Liver (tissue), 10 donors: ENCODE measurements at places on chromosomes 2 and 18. TPM values are rescaled to one million over a fixed set of nuclear protein-coding genes. Genes with fewer than 3 reads are reported as not detected.
A peak's percentile ranks its signal among the peaks of the same experiment; 100 is the strongest.

MYO3B gene
- 0.05 TPM for total RNA-seq

TRIM54 gene
- total RNA-seq, result not detected

CDKL4 gene
- 0.25 TPM for total RNA-seq

DOK6 gene
- 1.1 TPM for total RNA-seq

R3HDM1 gene
- 10.0 TPM for total RNA-seq

VPS54 gene
- 19.8 TPM for total RNA-seq

LDLRAD4 gene
- 15.6 TPM for total RNA-seq

DNA sequence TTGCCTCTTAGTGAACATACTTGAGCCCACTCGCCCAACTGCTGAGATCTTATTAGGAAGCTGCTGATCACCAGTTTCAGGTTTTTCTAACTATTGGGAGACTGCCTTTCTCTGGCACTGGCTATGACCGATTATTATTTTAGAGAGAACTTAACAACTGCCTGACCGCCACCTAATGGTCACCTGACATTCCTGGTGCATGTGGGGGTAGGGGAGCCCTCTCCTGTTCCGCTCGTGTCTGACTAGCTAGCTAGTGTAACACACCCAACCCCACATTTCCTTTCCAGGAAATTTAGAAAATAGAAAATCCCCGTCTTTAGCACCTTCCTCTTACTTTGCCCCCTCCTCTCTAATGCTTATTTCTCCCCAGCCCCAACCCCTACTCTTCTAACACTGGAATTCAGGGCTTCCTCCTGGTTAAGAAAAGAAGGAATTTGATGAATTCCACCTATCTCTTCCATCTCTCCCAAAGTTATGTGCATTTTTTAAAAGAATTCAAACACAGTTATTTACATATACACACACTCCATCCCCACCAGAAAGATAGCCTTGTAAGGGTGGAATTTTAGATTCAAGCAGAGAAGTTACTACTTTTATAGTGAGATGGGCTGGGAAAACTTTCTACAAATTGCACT is 19.4 kb upstream of the DNER start:
- no peak for DNase-seq

- DNase-seq, result no peak
Measured at GRCh38 chr18:2304378-2305175, 266.7 kb downstream of the METTL4 start.

DNA sequence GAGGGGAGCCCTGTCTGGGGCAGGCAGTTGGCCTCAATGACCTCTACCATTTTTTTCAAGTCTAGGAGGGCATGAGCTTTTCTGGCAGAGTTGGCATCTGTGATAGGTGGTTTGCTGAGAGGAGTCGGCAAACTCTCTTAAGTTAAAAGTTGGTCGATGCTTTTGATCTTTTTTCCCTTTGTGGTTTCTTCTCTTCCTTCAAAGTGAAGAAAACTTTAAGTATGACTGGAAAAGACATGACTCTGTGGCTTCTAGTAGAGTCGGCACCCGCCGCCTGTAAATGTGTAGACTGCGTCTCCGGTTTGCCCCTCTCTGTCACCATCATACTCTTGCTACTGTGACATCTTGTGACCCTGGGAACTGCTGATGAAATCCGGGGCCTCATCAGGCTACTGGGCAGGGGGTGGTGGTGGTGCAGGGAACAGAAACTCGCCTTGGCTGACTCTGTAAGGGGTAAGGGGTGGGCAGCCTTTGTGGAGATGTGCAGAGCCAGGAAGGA is 21.1 kb downstream of the INPP5D start:
- DNase-seq, result peak; percentile 32

DNA sequence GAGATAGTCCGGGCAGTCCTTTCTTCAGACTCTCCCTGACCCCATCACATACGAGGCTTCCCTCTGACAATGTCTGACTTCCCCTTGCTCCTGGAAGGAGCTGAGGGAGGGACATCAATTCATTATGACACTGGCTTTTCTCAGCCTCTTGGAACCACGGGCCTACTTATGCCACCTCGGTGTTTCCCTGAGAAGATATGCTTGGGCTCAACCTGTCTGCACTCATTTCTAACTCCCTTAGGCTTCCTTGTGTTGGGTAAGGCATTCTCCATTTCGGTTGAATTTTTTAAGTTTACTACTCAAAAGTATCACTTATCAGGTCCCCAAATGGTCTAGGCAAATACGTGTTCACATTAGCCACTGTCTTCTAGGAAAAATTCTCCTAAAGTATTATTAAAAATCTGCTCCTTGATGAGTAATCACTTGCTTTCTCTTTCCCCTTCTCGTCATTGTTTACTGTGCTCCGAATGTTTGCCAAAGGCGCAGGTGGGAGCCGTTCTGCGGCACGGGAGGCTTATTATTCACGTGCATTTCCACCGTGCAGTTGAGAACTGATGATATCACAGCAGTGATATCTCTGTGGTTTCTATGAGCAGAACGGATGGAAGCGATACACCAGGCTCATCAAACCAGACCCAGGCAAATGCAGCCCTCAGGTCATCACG is 33.1 kb downstream of the ARL4C start:
- DNase-seq, result no peak

- no peak for DNase-seq
Measured at GRCh38 chr18:3603421-3604234, 153.7 kb downstream of the TGIF1 start.

- DNase-seq, result no peak
Measured at GRCh38 chr18:47677952-47678351, 252.5 kb downstream of the SMAD2 start.

GRCh38 chr2:136221026-136221425 is 103.1 kb upstream of the CXCR4 start:
- DNase-seq, result no peak

DNA sequence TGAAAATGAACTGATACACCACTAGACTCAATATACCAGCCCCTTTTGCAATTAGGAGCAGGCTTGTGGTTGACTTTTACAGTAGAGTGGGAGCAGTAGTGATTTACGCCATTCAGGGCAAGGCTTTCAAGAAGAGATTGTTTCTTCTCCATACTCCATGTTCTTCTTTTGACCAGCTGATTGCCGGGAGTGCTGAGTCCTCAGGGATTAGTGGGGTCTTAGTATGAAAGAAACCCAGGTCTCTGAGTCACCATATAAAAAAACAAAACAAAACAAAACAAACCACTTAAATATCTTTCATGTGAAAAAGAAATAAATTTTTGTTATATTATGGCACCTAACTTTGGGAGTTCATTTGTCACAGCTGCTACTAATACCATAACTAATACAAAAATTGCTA is 465.6 kb upstream of the TRIB2 start:
- DNase-seq, result no peak

- DNase-seq, result no peak
Measured at GRCh38 chr2:227308784-227309183, 16.3 kb upstream of the MFF start.

DNA sequence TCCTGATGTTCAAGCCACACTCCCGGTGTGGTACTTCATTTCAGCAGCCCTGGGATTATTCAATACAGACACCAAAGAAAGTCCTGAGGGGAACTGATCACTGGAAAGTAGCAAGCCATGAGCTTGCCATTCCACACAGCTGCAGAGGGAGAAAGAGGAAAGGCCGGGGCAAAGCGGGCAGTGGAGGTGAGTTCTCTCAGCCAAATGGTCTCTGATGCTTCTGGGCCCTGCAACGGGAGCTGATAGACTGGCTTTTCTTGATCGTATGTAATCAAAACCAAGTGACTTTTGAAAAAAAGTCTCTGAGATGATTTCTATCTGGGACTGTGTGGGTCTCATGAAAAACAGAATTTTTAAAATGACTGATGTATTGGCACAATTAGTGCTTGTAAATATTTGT is 152.9 kb downstream of the ALPK2 start:
- no peak for DNase-seq

DNA sequence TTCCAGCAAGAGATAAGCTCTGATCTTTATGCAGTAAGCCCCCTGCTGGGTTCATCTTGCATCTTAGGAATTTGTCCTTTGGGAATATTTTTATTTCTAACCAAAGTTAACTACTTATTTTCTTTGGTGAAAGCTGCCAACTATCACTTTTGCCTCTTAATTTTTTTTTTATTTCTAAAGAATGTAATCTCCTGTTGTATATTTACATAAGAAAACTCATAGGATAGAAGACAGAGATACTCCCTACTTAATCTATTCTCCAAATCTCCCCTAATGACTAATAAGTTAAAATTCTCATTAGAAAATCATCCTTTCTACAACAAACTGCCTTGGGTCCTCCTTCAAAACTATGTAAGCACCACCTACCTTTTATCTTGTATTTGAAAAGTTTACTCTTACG is 612.2 kb upstream of the SLC39A10 start:
- no peak for DNase-seq

GRCh38 chr2:74619651-74620297 is 28.4 kb downstream of the M1AP start:
- DNase-seq, result no peak

DNA sequence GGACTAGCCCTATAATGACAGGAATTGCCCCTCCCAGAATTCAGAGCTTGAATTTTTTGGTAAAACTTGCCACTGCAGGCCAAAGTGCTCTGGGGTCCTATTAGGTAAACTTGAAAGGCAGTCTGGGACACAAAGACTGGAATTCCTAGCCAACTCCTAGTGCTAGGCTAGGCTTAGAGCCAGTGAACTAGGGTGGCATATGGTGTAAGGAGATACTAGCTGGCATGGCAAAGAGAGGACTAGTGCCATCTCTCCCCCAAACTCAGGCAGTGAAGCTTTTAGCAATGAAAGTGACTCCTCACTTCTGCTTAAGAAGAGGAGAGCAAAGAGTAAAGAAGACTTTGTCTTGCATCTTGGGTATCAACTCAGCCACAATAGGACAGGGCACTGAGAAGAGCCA is 410.5 kb upstream of the CNTNAP5 start:
- DNase-seq, result no peak

DNA sequence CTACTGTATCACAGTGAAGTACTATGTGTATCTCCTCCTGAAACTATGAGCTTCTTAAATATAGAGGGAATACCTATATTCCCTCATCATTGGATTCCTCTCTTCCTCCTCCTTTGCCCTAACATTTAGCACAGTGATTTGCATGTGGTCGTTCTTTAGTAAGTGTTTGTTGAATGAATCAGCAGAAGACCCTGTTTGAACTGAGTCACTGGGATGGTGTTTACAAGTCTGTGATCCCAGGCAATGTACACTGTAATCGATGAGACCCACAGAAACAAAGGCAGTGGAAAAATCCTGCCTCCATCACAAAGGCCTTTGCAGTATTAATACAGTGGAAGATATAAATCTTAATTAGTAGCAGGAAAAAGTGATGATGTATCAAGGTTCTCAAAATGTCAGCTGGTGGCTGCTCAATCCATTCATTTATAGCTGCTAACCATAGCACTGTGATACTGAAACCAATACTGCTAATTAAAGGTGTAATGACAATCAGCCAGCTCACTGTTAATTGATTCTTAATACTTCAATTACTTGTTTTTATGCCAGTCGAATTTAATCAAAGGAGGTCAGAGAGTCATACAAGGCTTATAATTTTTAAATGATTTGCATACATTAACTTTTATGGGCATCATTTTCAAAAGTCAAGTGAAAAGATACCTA is 20.8 kb upstream of the MYO3B start:
- no peak for DNase-seq

DNA sequence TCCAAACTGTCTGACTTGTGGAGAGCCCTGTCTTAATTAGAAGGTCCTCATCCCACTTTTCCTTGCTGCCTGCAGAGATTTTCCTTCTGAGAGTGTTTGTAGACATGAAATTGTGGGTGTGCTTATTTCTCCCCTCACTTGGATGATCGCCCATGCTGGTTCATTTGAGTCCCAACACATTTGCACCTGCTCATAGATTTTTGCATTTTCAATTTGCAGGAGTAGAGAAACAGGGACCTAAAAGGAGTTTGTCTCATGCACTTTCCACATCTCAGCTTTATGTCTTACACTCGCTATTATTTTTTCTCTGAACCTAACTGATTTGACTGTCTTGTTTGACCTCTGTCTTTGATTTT is 33.2 kb upstream of the FHL2 start:
- no peak for DNase-seq

DNA sequence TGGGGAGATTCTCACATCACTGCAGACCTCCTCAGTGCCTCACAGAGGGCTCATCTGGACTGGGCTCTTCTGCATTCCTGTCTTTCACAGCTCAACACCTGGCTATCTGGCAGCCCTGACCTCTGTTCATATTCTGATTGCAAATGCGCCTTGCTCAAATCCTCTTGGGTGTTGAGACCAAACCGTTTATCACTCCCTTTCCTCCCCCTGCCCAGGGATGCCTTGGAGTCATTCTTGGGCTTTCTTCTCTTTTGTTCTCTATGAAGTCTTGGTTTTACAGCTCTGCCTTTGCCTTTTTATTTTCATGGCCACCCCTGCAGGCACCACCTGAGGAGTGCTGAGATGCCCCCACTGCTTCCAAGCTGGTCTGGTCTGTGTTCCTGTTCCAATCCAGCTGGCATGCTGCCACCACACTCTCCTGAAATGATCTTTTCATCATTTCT is 26.3 kb downstream of the TUBB6 start:
- no peak for DNase-seq

DNA sequence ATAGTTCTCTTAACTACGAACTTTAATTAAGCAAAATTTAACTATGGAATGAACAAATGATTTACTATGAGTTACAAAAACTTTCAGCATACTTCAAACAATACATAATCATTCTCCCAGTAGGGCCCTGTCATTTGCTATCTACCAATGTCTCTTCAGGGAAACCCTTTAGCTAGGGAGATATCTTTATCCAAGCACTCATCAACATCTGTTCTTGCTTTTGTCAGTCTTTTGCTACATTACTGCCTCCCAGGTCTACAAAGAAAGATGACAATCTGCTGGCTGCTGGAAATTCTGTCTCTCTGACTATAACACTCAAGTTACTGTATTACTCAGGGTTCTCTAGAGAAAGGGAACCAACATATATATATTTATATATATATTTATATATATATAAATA is 1626.3 kb upstream of the CELF4 start:
- no peak for DNase-seq

GRCh38 chr2:152339556-152340286 is 4.7 kb downstream of the FMNL2 start:
- DNase-seq, result no peak

GRCh38 chr2:176242276-176242675 is 27.0 kb upstream of the MTX2 start:
- DNase-seq, result no peak

GRCh38 chr2:8599421-8600242 is 82.2 kb upstream of the ID2 start:
- DNase-seq, result no peak

DNA sequence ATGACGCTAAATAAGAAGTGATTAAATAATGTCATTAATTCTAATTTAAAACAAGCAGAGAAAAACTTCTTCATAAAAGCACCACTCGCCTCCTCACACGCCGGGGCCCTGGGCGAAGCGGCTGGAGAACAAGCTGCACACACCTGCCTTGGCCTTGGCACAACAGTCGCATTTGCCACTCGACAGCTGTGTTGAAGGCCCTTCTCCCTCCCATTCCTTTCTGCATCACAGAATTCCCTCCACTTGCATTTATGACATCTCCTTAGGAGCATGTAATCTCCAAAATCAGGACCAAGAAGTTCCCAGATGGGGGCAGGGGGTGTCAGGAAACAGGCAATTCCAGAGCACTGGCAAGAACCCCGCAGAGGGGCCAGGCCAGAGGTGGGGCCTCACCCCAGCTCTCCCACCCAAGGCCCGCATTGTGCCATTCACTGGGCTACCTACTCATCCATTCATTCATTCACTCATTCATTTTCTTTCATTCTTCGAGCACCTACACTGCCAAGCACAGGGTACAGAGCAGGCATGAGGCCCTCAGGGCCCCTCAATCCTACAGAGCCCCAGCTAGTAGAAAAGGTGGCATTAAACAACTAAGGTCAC is 6.4 kb downstream of the HDAC4 start:
- no peak for DNase-seq
